ENCODE measurements at places on chromosomes 3 and 15. TPM values are rescaled to one million over a fixed set of nuclear protein-coding genes. Genes with fewer than 3 reads are reported as not detected.

Gene TNFAIP8L3
- 1.9 TPM for total RNA-seq

DNA sequence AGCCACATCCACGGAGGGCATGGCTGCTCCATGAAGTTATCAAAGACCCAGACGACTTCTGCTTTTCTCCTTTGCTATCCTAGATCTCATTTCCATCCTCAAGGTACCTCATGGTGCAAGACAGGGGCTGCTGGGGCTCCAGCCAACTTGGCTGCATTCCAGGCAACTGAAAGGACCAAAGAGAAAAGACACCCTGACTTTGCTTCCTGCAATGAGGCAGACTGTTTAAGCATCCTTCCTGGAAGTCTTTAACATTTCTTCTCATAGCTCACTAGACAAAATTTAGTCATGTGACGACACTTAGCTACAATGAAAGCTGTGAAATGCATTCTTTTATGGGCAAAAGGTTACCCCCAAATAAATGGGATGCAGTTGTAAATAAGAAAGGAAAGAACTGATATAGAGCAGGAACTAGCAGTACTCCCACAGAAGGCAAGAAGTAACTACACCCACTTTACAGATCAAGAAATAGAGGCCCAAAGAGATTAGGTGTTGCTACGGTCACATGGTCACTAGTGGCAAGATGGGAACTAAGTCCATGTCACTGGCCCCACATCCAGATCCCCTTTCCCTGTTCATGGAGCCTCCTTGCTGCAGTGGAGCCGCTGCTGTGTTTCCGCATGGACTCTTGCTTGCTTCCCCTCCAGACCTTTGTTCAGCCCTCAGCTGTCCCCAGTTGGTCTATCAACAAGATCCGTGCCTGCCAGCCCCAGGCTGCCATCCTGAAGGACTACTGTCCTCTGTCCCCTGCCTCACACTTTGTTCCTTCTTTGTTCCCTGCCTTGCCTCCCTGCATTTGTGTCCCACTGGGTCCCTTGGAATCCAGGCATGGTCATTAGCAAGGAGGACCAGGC lies 107.0 kb downstream of the XXYLT1 start:
- DNase-seq: no peak

Gene ECE2
- total RNA-seq: 2.2 TPM

DNA sequence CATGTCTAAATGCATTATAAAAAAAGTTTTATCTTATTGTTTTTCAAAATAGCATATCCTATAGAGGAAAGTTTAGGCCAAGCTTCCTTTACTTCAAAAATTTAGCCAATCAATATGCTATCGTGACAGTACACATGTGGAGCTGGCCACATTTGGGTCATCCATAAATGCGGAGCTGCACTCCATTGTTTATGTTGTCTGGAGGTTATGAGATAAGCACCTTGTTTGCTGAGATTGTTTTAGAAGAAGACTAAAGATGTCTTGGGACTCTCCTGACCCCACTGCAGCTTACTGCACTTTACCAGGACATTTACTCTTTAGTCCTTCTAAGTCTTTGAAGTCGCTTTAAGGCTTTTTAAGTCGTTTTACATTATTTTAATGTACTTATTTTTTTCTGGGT lies 265.9 kb downstream of the OCA2 start:
- no peak for DNase-seq

- DNase-seq: no peak
These were observed 42.6 kb upstream of the ACKR4 start for GRCh38 chr3:132554437-132554836.

GRCh38 chr3:52084216-52084945 lies 28.0 kb upstream of the DUSP7 start:
- DNase-seq: no peak

DNA sequence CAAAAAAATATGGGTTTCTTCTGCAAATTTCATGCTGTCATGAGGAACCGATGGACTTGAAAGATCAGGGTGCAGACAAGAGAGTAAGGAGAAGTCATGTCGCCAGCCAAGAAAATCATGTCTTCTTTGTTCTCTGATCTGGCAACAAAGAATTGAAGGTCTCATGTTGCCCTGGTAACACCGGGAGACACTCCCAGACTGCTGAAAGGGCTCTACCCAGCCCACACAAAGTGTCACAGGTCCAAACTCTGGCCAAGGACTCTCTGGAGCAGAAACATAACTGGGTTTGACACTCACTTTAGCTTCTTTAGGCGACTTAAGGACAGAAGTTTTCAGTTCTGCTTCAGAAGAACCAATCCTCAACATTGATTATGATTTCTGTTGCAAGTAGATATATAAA lies 42.9 kb downstream of the SIDT1 start:
- no peak for DNase-seq

DNA sequence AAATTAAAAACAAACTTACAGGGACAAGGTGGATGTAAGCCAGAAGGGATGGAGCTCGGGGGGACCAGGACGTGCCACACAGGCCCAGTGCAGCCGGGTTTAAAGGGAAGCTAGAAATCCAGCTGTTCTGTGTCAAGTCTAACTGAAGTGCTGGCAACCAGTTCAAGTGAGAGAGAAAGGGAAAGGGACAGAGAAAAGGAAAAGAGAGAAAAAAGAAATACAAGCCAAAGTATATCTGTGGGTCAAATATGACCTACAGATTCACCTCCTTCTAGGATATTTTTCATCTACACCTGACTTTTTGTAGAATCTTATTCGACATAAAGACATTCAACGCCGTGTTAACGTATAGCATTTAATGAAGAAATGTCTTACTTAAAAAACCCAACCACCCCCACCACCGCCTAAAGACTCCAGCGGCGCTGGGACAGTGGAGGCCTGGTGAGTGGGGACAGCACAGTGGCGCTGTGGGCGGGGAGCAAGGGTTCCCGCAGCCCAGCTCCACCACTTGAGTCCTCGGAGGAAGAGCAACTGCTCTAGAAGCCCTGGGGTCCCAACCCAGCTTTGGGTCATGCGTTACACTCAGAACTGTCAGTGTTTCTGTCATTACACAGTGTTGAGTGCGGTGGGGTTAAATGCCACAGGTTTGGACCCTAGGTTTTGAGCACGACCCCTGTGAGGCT lies 62.3 kb downstream of the CHSY1 start:
- DNase-seq: no peak

DNA sequence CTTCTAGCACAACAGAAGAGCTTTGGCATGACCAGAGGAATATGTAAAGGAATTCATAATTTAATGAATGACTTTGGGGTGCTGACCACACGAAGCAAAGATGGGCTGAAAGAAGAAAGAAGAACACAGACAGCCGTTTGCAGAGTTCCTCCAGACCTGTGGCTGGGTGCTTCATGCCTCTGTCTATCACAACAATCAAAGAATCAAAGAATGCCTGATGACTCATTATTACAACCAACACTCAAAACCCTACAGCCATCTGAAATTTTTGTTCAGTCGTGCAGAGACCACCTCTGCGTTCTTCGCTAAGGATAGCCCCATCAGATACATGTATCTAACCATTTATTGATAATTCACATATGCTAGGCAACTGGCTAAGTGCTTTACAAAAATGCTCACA lies 129.0 kb upstream of the PRICKLE2 start:
- DNase-seq: no peak

Gene ITGB5
- 25.6 TPM for total RNA-seq

DNA sequence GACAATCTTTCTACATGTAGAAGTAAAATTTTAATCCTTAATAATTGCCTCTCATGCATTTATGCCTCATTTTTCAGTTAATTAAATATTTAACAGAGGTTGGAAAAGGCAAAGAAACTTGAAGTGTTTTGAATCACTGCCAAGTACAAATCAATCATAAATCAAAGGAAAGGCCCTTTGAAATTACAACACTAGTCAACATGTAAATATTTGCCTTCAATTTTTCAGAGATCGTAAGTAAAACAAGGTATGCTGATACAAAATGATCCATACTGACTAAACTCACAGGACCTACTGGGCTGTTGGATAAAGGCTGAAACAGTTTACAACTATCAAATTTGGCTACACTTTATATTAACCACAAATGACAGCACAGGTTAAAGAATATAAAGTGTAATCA lies 33.9 kb downstream of the ZBBX start:
- no peak for DNase-seq

- DNase-seq: no peak
These were observed 65.7 kb downstream of the CDIN1 start for GRCh38 chr15:36645106-36645505.

GRCh38 chr3:30421266-30421665 lies 185.1 kb upstream of the TGFBR2 start:
- no peak for DNase-seq

GRCh38 chr3:171491361-171491760 lies 31.2 kb upstream of the TNIK start:
- DNase-seq: no peak

DNA sequence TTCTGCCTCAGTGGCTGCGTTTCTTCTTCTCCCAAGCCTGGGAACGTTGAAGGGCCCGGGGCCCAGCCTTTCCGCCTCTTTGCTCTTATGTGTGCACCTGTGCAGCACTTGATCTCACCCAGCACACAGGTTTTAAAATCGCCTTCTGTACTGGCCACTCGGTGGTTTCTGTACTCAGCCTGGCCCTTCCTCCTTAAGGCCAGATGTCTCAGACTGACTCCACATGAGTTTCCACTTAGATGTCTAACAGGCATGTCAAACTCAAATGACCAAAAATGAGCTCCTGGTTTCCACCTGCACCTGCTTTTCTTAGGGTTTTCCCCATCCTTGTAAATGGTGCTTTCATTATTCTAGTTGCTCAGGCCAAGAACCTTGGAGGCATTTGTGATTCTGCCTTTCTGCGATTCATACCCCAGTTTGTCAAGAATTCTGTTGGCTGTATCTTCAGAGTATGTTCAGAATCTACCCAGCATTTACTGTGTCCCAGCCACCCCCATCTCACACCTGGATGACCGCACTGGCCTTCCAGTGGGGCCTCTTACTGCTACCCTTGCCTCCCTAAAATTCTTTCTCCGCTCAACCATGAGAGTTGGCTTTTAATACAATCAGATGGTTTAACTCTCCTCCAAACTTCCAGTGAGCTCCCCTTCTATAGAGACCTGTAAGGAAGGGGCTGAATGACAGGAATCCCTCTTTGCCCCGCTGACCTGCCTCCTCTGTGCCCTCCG lies 2.2 kb upstream of the TRAK1 start:
- no peak for DNase-seq

GRCh38 chr3:101938262-101938847 lies 89.0 kb downstream of the NFKBIZ start:
- DNase-seq: no peak

Gene SLC12A1
- total RNA-seq: 0.16 TPM

DNA sequence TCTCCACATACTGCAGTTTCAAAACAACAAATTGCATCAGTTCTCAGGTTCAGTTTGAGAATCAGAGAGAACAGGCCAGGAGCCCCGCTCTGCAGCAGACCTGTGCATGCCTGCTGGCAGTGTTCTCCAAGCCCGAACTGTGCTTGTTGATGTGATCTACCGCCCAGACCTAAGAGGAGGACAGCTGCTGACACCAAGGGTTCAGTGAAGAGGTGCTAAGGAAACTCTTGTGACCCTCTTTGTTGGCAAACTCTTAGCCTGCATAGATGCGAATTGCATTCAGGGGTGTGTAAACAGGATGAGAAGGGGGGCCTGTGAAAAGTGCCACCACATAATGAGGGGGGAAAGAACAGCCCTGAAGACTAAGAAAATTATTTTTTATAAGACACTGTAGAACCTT lies 89.8 kb downstream of the PDE8A start:
- no peak for DNase-seq

GRCh38 chr3:30113906-30114305 lies 492.5 kb upstream of the TGFBR2 start:
- no peak for DNase-seq

GRCh38 chr3:179299999-179300613 lies 22.7 kb upstream of the ZNF639 start:
- DNase-seq: no peak

GRCh38 chr3:190716961-190717360 lies 145.5 kb downstream of the GMNC start:
- no peak for DNase-seq

Gene CCR8
- total RNA-seq: not detected

Gene CATSPER2
- 4.2 TPM for total RNA-seq

Gene ZNF774
- 6.1 TPM for total RNA-seq

DNA sequence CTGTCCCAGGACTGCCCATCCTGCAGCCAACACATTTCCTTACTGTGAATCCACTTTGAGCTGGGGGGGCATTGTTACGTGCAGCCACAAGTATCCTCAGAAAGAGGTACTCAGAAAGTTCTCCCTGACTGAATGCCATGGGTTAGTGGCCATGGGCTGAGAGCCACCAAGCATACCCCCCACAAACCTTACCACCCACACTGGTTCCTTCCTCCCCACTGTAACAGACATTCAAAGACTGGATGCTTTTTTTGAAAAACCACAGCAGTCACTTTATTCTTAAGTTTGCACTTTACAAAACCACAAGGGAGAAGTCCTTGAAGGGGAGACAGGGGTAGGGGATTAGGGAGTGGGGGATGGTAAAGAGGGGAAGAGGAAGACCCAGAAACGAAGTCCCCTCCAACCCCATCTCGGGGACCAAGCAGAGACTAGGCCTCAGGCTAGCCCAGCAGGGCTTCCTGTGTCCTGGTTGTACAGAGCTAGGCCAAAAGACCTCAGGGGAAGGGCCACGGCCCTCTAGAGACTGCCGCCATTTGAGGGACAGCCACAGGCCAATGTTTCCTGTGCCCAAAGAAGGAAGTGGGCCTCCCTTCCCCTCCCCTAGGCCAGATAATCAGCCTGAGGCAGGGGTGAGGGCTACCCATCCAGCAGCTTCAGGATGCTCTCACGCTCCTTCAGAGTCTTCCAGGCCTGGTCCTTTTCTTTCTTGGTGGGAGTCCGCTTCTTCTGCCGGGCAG lies 10.1 kb upstream of the CAMK1 start:
- DNase-seq: no peak

Gene ARL6IP5
- total RNA-seq: 63.5 TPM

DNA sequence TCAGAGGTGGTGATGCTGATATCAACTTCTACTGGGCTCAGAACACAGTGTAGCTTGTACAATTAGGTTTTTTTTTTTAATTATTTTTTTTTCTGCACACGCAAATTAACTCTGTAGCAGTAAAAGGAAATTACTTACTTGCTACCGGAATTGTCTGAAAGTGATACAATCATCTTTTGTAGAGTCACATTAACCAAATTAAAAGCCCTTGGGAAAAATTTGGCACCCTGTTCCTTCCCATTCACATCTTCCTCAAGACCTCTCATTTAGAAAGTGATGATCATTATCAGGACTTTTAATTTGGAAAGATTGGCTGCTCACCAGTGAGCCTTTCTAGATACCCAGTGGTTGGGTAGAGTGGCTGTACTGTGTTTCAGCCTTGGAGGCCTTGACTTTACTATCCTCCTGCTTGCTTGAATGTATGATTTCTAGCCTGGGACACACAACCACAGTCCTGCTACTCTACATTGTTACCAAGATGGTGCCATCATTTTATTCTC lies 158.3 kb downstream of the ECT2 start:
- DNase-seq: no peak
